Panc1 (cell line): ENCODE measurements at places on chromosomes 11 and 22. TPM values are rescaled to one million over a fixed set of nuclear protein-coding genes. Genes with fewer than 3 reads are reported as not detected.
A peak's percentile ranks its signal among the peaks of the same experiment; 100 is the strongest.

MS4A8 gene
- not detected for total RNA-seq

LGALS1 gene
- 1,518 TPM for total RNA-seq

SULT4A1 gene
- total RNA-seq, result 12.0 TPM

GVQW3 gene
- total RNA-seq, result 3.2 TPM

MUC15 gene
- not detected for total RNA-seq

CST6 gene
- 0.23 TPM for total RNA-seq

TRPC6 gene
- total RNA-seq, result not detected

OR9G4 gene
- not detected for total RNA-seq

DDIAS gene
- total RNA-seq, result 22.9 TPM

SYNGR1 gene
- 17.8 TPM for total RNA-seq

GRCh38 chr11:61868571-61869428, 22.5 kb downstream of the FADS3 start:
- DNase-seq, result no peak

GRCh38 chr11:47950396-47950795, 30.0 kb upstream of the PTPRJ start:
- DNase-seq, result no peak

DNA sequence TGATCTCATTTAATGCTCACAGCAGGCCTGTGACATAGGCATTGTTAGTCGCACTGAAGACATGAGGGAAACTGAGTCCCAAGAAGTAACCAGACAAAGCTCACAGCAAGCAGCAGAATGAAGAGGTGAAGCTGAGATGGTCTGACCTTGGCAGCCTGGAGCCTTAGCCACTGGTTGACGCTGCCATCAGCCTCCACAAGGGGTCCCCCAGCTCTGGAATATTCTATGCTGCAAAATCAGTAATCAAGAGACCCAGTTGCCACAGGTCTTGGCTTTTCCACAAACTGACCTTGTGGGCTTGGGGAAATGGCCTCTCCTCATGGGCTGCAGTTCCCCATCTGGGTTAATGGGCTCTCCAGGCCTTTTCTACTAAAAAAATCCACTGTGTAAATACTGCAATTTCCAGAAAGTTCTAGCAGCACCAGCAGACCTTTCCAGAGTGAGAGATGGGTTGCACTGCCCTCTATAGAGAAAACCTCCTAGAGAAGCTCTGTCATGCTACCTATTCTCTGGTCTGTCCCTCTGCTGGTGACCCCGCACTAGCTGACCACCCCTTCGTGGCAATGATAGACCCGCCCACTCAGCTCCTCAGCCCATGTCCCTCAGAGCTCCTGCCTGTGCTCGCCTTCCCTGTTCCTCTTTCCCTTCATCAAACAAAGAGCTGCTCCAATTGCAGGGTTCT, 22.6 kb upstream of the ISX start:
- DNase-seq, result no peak

DNA sequence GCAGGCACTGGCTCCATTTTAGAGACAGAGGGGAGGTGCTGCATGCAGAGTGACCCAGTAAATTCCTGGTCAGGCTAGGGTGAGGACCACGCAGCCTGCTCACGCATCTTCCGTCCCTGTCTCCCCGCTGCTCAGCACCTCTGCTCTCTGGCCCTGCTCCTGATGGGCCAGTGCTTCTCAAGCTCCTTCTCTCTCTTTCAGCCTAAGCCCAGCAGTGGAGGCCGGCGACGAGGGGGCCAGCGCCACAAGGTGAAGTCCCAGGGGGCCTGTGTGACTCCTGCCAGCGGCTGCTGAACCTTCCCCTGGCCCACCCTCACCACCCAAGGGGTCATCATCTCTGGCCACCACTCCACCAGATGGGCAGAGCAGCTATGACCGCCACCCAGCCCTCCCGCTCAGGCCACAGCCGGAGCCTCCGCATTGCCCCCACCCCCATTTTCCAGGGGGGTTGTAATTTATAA, 24.7 kb downstream of the GTPBP1 start:
- no peak for DNase-seq

DNA sequence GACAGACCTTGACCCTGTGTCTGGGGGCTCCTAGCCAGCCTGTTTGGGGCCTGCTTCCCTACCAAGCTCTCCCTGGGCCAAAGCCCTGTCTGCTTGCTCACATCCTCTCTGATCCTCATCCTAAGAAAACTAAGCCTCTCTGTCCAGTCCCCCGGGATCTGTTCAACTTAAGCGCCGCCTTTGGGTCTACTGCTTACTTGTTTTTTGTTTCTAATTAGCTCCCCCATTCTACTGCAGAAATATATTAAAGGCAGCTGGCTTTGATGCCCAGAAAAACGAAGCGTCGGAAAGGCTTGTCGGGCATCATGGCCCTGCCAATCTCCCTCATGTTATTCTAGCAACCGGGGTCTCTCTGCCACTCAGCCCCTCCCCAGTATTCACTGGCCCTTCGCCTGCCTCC, 3.4 kb downstream of the DSCAML1 start:
- no peak for DNase-seq

- no peak for DNase-seq
Measured at GRCh38 chr11:126290887-126291286, 8.0 kb downstream of the TIRAP start.

GRCh38 chr22:19488884-19489843, 9.4 kb downstream of the CDC45 start:
- DNase-seq, result no peak

DNA sequence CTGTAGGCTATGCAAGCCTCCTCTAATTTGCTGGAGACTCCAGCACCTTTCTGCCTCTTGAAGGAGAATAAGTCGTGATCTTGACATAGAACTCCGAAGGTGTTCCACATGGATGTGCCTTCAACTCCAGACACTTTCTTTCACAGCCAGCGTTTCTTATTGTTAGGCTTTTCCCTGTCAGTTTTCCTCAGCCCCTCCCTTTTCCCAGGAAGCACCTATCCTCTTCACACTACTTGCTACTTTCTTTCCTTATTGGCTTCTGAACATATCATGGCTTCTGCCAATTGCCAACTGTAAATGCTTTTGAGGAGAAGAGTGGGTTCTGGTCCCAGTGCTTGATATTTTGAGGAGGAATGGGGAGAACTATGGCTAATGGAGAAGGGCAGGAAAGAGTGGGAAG, 216.3 kb upstream of the PGR start:
- DNase-seq, result no peak

DNA sequence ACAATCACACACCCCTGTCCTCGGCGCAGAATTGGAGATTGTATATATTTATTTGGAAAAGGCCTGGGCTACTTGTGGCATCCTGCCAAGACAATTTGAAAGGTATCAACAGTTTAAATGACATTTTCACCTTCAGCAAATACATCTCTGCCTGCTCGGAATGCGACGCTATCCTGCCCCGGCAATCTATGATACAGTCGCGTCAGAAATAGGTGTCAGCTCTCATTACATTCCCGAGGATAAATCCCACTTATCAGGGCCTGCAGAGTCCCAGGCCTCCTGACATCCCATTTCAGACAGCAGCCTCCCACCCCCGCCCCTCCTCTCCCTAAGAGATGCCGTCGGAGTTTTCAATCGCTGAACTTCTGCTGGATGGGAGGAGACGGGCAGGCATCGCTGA, 114.7 kb downstream of the BRD1 start:
- no peak for DNase-seq

DNA sequence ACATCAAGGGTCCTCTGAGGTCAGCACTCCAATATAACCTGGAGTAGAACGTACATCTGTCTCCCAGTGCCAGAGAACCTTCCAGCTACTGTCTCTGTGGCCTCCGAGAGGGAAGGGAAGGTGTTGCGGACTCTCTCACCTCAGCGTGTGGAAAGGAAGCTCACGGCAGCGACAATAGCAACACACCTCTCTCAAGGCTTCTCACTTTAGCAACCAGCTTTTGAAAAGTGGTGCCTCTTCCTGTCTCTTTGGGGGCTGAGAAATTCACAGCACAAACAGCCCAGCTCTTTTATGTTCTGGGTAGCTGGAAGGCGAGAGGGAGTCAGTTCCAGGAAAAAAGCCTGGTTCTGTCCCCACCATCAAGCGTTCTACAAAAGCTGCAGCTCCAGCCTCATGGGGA, 156.9 kb upstream of the TBCEL start:
- no peak for DNase-seq

DNA sequence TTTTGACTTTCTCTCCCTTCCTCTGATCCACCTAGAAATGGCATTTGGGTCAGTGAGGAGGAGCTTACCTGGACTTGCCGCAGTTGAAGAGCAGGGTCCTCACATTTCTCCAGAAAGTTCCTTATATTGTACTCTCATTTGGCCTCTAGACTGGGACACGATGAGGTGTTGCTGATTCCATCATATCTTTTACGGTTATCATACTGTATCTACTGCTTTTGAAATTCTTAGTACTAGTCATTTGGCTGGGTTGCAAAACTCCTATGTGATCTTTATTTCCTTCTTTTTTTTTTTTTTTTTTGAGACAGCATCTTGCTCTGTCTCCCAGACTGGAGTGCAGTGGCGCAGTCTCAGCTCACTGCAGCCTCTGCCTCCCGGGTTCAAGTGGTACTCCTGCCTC, 58.7 kb upstream of the FAM181B start:
- DNase-seq, result no peak

GRCh38 chr11:123301013-123301591, 106.1 kb upstream of the CLMP start:
- peak; percentile 48 for DNase-seq

- DNase-seq, result no peak
Measured at GRCh38 chr11:83401506-83402225, 115.5 kb upstream of the CCDC90B start.

DNA sequence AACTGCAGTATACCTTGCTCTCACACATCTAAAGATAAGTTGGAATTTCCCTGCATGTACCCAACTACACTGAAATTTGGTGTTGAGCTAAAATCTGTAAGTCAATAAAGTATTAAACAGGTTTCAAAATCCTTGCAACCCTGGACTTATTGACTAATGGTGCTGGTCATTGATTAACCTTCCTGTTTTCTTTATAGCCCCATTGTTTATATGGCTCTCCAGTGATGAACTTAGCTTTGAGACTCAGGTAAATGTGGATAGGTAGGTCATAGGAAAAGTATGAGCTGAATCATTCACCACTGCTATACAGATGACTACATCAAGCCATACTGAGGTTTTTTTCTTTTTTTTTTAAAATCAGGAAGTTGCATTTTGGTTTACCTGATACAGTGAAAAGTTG, 132.7 kb downstream of the FAT3 start:
- no peak for DNase-seq

DNA sequence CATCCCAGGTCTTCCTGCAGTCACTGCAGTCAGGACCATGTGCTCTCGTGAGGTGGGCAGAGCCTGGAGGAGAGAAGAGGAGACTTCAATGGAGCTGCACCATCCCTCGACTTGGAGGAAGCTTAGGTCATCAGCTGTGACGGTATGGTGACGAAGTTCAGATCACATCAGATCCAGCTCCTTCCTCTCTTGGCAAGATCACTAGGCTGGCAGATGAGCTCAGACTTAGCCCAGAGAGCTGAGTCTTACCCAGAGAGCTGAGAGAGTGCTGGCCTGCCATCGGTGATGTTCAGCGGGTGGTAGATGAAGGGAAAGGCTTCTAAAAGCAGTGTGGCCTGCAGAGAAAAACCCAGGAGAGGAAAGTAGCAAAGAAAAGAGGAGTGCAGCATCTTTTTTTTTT, 1.8 kb upstream of the SLC15A3 start:
- DNase-seq, result no peak

GRCh38 chr22:26435327-26436093, 6.5 kb downstream of the ASPHD2 start:
- DNase-seq, result no peak

GRCh38 chr11:133362916-133363315, 169.4 kb downstream of the OPCML start:
- no peak for DNase-seq

DNA sequence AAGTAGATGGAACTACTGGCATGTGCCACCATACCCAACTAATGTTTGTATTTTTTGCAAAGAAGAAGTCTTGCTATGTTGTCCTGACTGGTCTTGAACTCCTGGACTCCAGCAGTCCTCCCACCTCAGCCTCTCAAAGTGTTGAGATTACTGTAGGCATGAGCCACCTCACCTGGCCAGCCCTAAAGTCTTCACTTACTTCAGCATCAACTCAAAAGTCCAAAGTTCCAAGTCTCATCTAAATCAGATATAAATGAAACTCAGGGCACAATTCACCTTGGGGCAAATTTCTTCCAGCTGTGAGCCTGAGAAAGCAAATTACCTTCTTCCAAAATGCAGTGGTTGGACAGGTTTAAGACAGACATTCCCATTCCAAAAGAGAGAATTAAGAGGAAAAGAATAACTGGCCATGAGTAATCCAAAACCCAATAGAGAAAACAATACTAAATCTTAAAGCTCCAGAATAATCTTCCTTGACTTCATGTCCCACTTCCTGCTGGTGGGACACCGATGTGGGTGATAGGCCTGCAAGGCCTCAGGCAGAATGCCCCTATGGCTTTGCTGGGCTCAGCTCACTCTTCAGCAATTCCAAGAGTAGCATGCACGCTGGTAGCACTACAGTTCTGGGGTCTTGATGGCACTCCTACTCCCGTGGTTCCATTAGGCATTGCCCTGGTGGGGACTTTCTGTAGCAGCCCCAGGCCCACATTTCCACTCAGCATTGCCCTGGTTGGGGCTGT, 50.3 kb downstream of the TUG1 start:
- no peak for DNase-seq

GRCh38 chr11:60281485-60281884, 1.0 kb downstream of the MS4A4A start:
- DNase-seq, result no peak

GRCh38 chr22:31091106-31091975, 10.2 kb downstream of the SMTN start:
- no peak for DNase-seq

DNA sequence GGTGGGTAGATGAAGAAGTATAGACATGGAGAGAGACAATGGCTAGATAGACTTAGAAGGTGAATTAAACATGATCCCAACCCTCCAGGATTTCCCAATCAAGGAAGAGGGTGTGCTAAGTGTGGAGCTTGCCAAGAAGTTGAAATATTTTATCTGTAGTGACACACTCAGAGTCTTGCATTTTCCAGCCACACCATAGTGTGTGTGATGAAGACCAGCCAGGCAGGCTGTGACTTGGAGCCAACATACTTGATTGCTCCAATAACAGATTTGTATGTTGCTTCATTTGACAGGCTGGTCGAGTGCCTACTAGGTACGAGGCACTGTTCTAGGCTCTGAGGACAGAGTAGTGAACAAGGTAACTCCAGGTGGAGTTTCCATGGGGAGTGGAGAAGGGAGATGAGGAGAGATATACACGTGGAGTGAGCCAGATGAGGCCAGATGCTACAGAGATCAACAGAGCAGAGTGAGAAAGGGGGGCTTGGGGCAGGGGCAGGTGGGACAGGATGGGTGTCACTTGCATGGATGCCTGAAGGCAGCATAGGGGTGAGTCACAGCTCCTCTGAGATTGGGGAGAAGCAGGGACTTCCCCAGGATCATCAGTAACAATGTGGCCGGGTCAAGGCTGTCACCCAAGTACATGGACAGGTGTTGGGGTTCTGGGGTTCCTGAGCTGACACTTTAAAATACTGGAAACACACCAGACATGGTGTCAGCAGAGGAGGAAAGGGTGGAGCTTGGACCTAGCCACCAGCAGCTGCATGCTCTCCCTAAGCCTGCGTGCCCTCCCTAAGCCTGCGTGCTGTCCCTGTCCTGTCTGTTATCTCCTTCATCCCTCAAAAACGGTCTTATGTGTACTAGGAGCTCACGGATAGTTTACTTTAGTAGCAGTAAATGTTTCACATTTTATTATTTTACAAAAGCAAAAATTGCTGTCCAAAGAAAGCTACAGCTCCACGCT, 23.6 kb downstream of the PDGFB start:
- no peak for DNase-seq

GRCh38 chr11:27041141-27041899, 705 bp downstream of the BBOX1 start:
- no peak for DNase-seq

GRCh38 chr11:121544956-121545355, 92.2 kb upstream of the SORL1-AS1 start:
- no peak for DNase-seq

GRCh38 chr11:32821517-32821916, 8.2 kb upstream of the PRRG4 start:
- no peak for DNase-seq
